ENCODE measurements at places on chromosomes 2 and 18.

DNA sequence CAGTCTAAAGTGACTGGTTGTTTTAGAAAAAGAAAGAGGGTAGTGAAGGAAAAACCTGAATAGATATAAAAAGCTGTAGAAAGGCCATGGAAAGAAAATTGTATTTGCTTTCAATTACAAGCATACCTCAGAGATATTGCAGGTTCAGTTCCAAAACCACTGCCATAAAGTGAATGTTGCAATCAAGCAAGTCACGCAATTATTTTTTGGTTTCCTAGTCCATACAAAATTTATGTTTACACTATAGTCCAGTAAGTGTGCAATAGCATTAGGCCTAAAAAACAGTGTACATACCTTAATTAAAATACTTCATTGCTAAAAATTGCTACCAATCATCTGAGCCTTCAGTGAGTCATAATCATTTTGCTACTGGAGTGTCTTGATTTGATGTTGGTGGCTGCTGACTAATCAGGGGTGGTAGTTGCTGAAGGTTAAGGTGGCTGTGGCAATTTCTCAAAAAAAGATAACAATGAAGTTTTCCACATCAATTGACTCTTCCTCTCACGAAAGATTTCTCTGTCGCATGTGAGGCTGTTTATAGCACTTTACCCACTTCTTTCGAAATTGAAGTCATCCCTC, 2003.8 kb upstream of the PIK3C3 start:
- no peak for DNase-seq

GRCh38 chr18:57957210-57957609, 86.8 kb upstream of the NEDD4L start:
- DNase-seq, result no peak

GRCh38 chr18:60502591-60502990, 130.0 kb upstream of the MC4R start:
- DNase-seq, result no peak

GRCh38 chr2:197011801-197012641, 85.5 kb upstream of the PGAP1 start:
- DNase-seq, result no peak

GRCh38 chr18:63603355-63603754, 16.2 kb downstream of the SERPINB13 start:
- DNase-seq, result no peak

DNA sequence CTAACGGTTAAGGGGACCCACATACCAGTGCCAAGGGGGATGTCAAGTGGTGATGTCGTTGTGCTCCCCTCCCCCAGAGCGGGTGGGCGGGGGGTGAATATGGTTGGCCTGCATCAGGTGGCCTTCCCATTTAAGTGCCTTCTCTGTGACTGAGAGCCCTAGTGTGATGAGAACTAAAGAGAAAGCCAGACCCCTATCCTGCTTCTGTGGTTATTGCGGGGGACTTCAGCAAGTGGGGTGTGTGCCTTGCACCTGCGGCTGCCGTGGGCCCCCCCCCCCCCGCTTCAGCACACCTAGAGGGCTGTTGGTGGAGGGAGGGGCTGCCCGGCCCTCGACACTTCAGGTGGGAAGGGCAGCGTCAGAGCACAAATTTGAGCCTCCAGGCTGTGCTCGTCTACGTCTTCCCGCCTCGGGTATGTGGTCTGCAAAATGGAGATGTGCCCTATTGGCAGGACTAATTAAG, 6.1 kb downstream of the CTDSP1 start:
- DNase-seq, result no peak

GRCh38 chr2:44916291-44916690, 25.2 kb upstream of the SIX3 start:
- no peak for DNase-seq

DNA sequence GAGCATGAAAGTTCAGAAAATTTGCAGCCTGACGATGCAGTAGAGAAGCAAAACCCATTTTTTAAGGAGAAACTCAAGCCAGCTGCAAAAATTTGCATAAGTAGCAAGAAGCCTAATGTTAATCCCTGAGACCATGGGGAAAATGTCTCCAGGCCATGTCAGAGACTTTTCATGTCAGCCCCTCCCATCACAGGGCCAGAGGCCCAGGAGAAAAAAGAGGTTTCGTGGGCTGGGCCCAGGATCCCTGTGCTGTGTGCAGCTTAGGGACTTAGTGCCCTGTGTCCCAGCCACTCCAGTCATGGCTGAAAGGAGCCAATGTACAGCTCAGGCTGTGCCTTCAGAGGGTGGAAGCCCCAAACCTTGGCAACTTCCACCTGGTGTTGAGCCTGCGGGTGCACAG, 533.0 kb downstream of the THSD7B start:
- no peak for DNase-seq

DNA sequence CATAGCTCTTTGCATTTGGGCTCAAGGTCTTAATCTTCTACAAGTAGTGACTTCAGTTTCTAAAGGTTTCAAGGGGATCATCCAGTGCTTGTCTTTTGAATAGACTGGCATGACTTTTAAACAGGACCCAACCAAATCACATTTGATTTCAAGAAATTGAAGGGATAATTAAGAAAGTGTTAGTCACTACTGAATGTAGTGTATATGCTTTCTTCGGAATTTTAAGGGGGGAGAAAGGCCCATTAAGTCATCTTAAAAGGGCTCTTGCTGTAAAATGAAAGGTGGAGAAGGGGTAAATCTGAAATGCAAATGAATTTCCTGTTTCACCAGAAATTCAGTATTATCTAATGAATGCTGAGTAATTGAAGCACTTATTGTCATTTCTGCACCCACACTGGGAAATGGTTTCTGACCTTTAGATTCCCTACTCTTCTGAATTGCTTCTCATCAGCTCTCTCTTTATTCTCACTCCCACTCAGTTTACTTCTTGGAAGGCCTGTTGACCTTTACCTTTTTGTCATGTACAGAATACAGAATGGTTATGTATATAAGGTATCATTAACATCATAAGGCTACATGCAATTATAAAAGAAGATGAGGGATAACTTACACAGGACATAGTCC, 241.4 kb downstream of the SLC8A1 start:
- DNase-seq, result no peak

- no peak for DNase-seq
These were observed 295.4 kb downstream of the CYP26B1 start for GRCh38 chr2:71852141-71852711.

GRCh38 chr2:142591420-142591819, 286.0 kb upstream of the KYNU start:
- no peak for DNase-seq

- DNase-seq, result no peak
These were observed 36.3 kb downstream of the CXCR4 start for GRCh38 chr2:136081582-136082210.

DNA sequence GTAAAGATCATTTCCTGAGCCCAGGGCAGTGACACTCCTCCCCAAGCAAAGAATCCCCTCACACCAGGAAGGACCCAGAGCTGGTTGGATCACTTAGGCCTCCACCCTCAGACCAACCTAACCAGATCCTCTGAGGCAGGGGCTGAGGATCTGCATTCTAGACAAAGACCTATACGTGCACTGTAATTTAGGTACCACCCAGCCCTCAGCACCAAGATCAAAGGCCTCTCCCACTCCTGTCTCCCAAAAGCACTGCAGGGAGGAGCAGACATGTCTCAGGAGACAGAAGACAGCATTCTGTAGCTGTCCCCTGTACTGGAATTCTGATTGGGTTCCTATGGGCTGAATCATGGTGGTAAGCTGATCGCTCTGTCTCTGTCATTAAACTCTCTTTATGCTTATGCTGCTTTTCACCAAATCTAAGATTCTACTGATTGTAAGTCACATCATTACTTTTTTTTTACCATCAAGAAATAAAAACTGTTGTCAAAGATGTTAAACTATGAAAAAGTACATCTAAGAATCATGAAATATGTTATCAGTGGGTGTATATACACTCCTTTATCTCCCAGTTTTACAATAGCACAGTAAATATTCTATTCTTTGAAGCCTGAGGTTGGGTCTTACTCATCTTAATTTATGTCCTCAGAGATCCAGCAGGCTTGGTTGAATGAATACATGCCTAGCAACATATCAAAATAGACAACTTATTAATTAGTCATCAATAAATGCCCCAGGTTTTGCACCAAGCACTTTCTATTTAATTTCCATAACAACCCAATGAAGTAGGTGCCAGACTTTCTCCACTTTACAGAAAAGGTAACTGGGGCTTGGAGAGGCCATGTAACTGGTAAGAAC, 28.3 kb downstream of the MCFD2 start:
- no peak for DNase-seq

DNA sequence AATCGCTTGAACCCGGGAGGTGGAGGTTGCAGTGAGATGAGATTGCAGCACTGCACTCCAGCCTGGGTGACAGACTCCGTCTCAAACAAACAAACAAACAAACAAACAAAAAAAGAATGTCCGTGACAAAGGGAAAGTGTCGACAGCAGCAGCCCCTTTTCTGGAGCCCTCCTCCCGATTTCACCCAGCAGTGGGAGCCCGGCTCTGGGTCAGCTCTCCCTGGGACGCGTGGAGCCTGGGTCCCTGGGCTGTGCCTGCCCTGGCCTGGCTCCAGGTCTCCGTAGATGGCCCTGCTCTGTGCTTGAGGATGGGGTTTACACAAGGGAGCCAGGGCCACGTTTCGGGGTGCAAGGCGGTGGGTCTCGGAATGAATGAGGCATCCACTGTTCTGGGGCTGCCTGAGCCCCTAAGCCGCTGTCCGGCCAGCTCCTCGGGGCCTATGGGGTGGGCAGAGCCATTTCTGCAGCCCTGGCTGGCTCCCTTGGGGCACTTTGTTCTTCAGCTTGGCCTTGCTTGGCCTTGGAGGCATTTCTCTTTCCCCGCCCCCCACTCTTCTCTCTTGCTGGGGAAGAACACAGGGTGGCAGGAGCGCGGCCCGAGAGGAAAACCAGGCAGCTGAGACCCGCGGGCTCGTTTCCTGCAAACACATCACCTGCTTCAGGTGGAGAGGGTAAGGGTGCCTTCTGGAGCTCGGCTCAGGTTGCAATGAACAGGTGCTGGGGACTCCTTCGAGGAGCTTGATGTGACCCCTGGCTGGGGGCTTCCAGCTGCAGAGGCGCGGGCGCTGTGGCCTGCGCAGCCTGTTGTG, 29.1 kb downstream of the RTP5 start:
- no peak for DNase-seq

GRCh38 chr2:48395658-48396057, 134.3 kb upstream of the STON1 start:
- no peak for DNase-seq

DNA sequence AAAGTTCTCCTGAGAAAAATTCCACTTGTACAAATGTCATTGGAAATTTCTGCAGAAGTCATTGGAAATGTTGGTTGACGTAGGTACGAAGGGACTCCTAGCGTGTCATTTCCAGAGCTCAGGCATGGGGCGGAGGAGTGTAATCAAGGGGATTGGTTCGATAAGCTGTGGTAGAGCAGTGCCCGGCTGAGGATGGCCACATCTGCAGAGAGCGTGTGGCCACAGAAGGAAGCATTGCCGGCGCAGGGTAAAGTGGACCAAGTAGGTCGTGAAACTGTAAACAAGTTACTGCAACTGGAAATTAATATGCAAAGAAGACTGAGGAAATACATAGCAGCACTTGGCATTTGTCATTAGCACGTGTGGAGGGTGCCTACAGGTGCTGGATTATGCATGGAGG, 101.8 kb downstream of the DGKD start:
- no peak for DNase-seq

GRCh38 chr2:229714080-229714735, at the start of gene DNER:
DNER (minus strand) TSS chr2:229714555; CDS start chr2:229714423, 132 bp downstream.
- DNase-seq, result no peak

DNA sequence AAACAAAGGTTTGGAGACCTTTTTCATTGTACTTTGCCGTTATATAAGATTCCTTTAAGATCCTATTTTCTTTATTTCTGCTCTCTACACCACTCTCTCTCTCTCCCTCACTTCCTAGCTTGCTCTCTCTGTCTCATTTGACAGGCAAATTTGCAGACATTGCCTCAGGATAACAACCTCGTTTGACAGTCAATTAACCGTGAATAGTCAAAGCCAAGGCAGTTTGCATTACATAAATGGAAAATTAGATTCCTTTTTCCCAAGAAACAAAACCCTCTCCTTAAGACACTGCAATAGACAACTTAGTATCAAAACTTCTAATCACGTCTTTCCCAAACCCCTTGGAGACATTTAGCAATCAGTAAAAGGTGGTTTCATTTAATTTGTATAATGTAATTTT, 7.4 kb downstream of the SKOR2 start:
- no peak for DNase-seq

- no peak for DNase-seq
These were observed 104.1 kb downstream of the DLGAP1 start for GRCh38 chr18:4351005-4351404.

DNA sequence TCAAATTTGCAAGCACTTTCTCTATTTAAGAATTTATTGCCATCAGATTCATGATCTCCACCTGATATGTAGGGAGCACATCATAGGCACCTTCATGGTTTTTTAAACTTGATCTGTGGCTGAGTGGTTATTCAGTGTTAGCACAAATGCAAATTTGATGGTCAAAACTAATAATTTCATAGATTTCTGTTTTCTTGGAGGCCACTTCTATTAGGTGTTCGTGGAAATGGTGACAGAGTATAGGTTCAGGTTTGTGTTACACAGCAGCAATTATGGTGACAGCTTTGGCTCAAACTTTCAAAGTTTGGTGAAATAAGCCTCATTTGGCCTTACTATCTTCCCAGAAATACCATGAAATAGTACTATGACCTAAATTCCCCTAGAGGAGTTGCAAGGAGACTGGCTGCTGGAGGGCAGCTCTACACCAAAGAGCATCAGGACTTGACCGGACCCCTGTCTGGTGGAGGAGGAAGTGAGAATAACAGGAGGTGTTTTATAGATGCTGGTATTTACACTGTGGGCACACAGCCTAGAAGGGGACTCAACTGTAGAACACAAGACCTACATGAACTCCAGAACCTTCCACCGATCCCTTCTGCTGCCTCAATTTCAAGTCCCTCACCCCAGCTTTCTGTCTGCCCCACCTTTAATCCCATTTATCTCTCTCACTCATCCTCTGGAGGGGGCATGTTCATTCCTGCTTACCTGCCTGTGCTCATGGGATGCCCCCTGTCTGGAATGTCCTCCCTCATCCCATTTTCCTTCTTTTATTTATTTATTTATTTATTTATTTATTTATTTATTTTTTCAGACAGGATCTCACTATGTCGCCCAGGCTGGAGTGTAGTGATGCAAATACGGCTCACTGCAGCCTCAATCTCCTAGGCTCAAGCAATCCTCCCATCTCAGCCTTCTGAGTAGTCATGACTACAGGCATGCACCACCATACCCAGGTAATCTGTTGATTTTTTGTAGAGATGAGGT, 132.9 kb upstream of the SIX2 start:
- no peak for DNase-seq

- no peak for DNase-seq
These were observed 491 bp downstream of the RTN4 start for GRCh38 chr2:55049821-55050099.
